RWPE1 (cell line): ENCODE measurements at places on chromosomes 2 and 18.

DNA sequence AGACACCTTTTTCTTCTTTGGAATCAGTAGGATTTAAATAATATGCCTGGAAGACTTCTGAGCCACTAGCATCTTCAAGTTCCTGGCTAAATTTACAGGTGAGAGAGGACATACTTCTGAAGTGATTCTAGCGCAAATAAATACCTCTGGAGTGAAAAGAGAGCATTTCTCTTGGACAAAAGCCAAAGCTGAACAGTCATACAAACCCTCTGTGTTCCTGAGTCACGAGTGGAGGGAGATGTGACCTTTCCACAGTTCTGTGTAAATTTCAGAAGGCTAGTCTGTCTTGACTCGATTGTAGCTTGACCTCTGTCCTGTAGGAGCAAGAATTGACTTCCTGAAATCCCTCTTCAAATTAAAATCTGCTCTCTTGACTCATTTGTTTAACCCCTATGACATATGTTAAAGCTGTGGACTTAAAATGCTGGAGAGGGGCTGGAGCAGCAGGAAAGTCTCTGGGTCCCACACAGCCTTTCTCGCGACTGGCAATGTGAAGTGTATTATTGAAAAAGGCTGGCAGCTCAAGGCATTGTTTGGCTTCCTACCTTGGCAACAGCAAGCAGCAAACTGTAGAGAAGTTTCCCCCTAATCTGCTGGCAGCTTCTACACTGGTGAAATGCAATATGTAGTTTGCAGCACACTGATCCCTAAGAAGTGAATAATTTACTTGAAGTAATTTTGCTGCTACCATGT lies 79.6 kb upstream of the GCFC2 start:
- DNase-seq = no peak

- DNase-seq = no peak
Measured at GRCh38 chr2:216838151-216838550, 21.7 kb downstream of the TNP1 start.

GRCh38 chr2:70534183-70534836 lies 19.3 kb downstream of the TGFA start:
- DNase-seq = no peak

DNA sequence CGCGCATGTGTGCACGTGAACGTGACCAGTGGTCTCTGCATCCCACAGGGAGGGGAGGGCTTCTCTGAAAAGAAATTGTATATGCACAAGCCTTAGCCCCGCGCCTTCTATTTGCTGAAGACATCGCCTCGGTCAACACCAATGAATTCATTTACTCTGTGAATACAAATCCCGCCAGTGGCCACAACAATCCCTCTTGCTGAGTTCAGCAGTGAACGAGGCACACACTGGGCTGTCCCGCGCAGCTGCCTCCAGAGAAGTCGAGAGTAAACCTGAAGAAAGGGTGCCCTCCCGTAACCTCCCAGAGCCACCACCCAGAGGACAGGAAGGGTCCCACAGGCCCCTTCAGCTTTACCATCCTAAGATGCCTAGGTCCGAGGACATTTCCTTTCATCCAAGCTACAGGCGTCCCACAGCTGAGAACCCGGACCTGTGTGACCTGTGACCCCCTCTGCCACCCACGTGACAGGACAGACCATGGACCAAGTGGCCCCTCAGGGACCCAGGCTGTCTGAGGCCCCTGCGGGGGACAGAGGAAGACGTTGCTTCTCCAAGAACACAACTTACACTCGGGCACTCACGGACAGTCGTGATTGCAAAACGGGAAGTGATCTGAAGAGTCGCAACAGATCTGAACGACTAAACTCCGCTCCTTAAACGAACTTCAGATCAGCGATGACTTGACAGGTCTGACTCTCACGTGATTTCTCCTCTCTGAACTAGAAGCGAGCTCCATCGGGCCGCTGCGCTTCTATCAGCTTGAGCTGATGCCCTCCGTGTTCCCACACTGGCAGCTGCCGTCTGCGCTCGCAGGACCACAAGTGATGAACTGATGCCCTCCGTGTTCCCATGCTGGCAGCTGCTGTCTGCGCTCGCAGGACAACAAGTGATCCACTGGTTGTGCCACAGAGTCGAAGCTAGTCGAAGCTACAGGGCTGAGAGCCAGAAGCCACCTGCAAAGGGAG lies 92.7 kb downstream of the ZNF516 start:
- DNase-seq = no peak

DNA sequence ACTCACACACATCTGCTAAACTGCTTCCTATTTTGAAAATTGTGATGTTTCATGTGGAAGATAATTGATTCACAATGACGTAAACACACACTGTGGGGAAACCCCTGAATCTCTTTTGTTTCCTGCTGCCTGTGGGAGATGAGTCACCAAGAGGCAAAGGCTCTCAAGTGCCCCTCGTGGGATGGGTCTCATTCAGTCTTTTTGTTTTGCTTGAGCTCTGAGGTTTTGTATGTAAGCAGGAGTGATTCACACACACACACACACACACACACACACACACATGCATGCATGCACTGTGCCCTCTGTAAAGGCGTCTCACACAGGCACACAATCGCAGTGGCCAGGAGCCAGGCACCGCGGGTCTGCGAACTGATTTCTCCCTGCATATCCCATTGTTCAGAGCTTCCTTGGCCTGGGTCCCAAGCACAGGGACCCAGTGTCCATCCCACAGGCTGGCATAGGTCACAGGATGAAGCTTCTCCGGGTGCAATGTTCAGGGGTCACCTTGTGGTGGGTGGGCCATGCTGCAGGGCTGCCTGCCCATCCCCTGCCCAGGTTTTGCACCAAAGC lies 12.1 kb upstream of the ARHGEF4 start:
- DNase-seq = peak; percentile 95

DNA sequence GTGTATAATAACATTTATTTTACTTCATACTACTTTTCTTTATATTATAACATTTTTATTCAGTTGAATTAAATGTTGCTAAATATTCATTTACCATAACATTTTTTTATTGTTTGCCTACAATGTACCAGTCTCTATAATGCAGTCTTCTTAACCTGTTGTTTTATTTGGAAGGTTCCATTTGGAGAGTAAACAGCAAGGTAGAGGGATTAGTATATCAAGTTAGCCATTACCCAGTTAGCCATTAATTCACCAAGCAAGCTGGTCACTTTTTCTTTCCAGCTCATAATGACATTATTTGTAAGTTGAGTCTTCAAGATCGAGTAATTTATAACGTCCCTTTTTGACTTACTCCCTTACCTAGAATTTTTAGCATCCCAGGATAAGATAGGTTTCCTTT lies 29.7 kb upstream of the NT5C1B start:
- no peak for DNase-seq

DNA sequence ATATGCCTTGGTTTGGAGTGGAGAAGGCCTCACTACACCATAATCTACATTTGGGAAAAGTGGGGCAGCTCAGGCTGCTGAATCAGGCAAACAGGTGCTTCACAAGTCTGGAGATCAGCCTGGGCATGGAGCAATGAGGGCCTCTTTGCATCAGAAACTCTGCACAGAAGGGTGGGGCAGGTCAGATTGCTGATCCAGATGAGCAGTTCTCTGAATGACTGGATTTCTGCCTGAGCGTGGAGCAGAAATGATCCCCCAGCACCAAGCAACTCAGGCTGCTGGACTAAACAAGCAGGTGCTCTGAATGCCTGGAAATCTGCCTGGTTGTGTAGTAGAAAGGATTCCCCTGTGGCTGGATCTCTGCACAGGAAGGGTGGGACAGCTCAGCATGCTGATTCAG lies 605.3 kb upstream of the ZNF804A start:
- no peak for DNase-seq

DNA sequence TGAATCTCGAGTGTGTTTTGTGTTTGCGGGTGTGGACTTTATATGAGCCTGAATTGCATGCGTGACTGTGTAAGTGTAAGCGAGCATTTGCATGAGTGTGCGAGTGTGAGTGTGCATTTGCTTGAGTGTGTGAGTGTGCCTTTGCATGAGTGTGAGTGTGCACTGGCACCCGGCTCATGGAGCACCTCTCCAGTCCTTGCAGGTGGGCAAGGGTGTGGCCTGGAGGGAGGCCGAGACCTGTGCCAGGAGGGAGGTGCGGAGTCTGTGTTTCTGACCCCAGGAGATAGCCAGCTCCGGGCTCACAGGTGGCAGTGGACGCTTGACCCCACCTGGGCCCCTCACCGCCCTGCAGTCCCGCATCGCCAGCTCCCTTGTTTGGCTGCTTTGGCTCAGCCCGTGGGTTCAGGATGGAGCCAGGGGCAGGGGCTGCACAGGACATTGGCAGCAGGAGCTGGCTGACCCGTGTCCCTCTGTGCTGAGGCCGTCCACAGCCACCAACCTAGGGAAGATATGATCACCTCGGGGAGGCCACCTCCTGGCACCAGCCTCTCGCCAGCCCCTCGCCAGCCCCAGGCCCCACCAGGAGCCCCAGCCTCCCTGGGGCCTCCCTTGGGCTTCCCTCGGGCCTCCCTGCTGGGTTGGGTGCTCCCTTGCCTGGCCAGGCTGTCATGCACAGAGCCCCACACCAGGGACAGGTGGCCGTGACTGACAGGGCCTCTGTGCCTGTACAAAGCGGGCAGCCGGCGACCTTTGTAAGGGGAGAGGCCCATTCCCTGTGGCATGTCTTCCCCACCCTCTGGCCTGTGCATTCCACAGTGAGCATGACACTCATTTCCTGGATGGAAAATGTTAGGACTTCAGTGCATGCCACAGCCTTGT lies 81.6 kb downstream of the PTGR3 start:
- no peak for DNase-seq

- no peak for DNase-seq
Measured at GRCh38 chr18:76616373-76616772, 121.3 kb upstream of the ZNF516 start.

DNA sequence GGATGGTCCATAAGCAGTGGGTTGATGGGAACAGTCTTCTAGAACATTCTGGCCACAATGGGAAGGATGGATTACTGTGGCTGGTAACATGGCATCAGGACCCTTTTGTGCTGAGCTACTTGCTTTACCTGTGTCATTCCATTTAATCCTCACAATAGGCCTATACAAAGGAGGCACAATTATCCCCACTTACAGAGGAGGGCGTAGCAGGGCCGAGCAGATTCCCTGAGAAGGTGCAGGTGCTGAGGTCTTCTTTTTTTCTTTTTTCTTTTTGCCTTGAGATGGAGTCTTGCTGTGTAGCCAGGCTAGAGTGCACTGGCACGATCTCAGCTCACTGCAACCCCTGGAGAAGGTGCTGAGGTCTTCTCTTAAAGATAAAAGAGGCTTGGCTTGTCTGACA lies 6.7 kb upstream of the LRRC30 start:
- DNase-seq = no peak

DNA sequence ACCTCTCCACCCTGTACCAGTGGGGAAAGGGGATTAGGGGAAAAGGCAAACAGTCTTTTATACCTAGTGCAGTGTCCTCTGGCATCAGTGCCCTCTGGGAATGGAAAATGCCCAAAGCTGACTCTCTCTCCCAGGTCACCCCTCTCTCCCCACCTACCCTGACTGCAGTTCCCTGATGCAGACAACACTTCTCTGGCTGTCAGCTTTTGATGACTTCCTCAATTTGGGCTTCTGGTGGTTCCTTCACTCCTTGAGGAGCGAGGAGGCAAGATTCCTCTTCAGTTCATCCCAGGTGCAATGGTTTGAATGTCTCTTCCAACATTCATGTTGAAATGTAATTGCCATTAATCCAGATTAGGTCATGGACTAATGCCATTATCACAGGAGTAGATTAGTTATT lies 19.7 kb upstream of the PPM1B start:
- DNase-seq = no peak

DNA sequence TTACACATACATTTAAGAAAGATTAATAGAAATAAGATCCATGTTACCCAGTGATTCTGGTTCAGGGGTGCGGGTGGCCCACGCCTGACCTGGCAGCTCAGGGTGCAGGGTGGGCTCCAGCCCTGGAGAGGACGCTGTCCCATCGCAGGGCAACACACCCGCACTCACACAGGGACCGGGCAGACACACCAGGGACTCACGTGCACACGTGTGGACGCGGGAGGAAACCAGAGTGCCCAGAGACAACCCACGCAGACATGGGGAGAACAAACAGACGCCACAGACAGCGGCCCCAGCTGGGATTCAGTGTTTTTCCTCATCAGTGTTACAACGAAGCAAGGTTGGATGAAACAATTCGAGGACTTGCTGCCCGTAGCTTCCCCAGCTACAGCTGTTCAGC lies 8.4 kb upstream of the ALLC start:
- no peak for DNase-seq

- DNase-seq = no peak
Measured at GRCh38 chr2:235623111-235623510, 129.3 kb downstream of the AGAP1 start.

DNA sequence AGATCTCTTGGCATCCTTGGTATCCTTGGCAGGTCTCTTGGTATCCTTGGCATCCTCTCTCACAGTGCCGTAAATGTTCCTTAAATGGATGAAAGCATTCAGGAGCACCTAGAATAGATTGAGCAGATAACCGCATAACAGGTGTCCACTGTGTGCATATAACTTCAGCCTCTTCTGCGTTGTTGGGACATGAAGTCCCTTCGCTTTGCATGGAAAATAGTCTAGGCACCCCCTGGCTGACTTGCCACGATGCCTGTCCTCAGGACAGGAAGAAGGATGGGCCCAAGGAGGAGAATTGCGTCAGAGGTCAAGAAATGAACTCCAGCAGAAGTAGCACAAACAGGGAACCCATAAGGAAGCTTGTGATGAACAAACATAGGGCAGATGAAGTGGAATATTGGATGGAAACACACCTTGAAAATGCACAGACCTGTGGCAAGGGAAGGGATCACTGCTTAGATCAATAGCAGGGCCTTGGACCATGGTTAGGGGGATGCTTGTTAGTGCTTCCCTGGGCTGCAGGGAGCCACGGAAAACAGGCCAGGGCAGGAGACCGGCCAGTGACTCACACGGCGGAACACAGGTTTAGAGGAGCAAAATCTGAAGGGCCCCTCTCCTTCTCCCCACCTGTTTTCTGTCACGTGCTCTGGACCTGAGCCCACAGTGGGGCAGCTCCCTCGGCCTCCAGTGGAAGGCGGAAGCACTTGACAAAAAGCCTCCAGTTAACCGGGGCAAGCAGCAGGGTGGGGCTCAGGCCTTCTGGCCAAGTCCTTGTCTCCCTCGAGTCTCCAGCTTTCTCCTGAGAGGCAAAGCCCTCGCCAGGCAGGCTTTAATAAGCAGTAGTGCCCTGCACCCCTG lies 99.2 kb upstream of the ASAP2 start:
- peak; percentile 53 for DNase-seq

GRCh38 chr2:241546771-241547498 lies 11.6 kb upstream of the BOK start:
- DNase-seq = peak; percentile 21

DNA sequence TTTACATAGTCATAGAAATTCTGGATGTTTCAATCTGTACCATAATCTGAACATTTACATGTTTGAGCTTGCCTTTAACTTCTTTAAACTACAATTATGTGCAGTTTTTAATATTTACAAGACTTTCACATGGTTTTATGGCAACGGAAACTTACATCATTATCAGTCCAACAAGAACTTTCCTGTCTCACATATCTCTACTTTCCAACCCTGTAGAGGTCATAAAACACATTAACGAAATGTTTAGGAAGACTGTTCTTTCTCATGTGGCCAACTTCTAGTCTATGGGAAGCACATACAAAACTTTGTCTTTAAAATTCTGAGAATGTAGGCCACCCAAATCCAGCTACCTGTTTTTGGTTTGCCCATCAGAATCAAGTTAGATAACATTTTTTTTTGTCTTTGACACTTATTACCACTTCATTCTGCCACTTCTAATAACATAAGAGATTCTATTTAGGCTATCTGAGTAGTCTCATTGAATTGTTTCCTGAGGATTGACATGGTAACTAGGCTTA lies 693.2 kb downstream of the KCNJ3 start:
- DNase-seq = no peak
